ENCODE measurements at places on chromosomes 12 and 14.

DNA sequence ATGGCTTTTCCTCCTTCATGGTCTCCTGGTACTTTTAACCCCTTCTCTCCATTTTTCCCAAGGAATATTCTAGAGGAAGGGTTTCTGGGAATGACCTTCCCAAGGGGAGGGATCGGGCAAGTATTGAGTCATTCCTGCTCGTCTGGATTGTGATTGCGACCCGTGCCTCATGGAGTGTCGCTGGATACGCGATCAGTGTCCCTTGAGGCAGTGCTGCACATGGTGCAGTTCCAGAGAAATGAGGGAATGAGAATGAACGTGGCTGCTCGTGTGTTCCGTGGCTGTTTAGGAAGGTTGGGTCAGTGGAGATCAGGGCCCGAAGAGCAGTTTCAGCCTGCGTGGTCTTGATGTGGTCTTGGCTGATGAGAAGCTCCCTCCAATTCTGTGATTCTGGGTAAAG is 234.4 kb downstream of the CACNA1C start:
- DNase-seq: no peak

GRCh38 chr12:115895247-115895646 is 382.2 kb downstream of the MED13L start:
- DNase-seq: no peak

DNA sequence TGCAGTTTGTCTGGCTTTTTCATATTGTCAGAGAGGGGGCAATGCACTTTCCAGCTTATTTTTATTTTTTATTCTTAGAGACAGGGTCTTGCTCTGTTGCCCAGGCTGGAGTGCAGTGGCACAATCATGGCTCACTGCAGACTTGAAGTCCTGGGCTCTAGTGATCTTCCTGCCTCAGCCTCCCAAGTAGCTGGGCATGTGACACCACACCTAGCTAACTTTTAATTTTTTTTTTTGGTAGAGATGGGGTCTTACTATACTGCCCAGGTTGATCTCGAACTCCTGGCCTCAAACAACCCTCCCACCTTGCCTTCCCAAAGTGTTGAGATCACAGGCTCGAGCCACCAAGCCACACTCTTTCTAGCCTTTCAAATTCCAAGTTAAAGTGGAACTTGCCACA is 3.9 kb upstream of the A2ML1 start:
- no peak for DNase-seq

- no peak for DNase-seq
Observed at GRCh38 chr14:47539031-47539461, 136.4 kb downstream of the MDGA2 start.

- DNase-seq: peak; percentile 44
Observed at GRCh38 chr14:69660344-69661193, 49.2 kb downstream of the SUSD6 start.

- no peak for DNase-seq
Observed at GRCh38 chr12:111443086-111443485, 37.4 kb downstream of the SH2B3 start.

DNA sequence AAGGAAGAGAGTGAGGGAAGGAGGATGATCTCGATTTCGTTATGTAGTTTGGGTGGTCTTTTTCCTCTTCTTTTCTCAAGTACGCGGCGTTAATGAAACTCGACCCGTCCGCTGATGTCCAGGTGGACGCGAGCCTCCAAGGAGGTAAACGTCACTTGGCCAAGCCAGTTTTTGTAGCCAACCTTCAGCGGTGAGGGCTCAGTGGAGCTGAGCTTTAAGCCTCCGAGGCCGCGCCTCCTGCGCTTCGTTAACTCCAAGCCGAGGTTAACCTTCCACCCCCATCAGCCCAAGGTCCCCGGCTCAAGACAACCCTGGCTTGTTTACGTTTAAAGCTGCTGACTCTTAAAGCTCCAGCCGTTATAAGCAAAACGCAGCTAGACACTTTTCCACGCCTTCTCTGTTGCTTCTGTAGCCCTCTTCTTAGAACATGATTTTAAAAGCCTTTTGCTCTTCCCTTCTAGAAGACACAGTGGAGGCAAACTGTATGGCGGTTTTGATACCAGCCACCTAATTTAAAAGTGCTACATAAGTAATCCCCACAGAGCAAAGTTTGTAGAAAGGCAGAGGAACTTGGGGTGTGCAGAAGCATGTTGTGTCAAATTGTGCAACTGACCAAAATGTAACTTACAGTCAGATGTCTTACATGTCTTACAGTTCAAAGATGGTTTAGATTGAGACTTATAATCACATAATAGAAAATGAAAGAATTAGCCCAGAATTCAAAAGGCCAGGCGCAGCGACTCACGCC is 923 bp upstream of the ITPR2 start:
- peak; percentile 48 for DNase-seq

GRCh38 chr14:49438256-49438770 is 147.9 kb downstream of the RPS29 start:
- DNase-seq: no peak

GRCh38 chr14:78709795-78710557 is 539.8 kb downstream of the NRXN3 start:
- DNase-seq: no peak

DNA sequence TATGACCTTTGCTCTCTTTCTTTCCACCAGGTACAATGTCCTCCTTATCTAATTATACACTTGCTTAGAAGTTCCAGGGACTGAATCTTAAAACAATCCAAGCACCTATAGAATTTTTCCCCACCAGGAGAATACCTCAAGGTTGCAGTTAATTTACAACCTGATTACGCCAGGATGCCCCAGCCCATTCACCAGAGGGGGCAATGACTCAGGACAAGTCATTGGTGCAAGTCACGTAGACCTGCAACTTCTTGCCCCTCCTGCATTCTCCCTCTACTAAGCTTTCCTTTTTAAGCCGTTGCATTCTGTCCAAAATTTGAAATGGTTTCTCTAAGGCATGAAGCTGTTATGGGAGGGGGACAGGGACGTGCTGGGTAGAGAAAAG is 111.1 kb upstream of the SCAF11 start:
- DNase-seq: no peak

DNA sequence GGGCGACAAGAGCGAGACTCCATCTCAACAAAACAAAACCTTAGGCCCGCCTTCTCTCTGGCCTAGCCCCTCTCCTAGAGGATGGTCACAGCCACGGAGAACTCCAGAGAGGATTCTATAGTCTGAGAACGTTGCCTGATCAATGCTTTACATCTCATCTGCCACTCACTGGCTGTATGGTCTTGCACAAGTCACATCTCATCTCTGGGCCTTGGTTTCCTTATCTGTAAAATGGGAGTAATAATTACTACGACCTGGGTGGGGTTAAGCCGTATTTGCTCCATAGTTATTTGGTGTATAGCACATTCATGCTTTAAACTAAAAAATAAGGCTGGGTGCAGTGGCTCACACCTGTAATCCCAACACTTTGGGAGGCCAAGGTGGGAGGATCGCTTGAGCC is 8.5 kb downstream of the TRPV4 start:
- no peak for DNase-seq

DNA sequence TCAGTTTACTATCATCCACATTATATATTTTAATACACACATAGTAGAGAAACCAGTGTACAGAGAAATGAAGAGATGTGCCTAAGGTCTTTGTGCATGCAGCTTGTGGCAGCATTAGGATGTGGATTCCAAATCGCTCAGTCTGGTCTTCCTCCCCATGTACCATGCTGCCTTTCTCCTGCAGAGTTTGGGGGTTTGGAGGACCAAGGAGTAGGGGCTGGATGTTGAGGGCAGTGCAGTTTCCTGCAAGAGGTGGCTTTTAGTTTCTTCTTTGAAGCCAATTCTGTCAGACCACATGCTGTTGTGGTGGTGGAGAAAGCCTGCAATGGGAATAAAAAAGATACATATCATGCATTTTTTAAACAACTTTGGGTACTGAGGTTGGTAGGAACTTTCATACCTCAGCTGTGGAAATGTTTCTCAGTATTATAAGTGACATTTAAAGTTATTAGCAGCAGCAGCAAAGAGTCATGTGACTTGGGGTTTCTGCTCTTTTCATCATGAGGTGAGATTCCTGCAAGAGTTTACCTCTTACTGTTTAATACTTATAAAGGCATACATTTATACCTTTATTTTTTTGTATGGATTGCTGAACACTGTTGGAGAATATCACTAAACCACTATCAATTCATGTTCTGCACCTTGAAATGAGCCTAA is 34.4 kb downstream of the TESPA1 start:
- DNase-seq: no peak

DNA sequence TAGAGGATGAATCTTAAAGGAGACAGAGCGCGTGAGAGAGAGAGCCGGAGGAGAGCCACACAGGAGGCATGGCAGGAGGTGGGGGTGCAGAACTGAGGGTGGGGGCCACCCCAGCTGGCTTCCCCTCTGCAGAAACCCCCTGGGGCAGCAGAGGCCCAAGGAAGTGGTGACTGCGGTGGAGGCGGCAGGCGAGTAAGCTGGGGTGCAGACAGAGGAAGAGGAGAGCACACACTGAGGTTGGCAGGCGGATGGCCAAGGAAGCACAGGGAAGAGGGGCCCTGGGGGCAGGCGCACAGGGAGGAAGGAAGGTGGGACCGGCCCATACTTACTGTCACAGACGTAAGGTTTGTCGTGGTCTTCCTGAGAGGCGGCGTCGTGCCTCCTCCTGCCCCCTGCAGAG is 179.8 kb downstream of the DPF3 start:
- DNase-seq: peak; percentile 52

DNA sequence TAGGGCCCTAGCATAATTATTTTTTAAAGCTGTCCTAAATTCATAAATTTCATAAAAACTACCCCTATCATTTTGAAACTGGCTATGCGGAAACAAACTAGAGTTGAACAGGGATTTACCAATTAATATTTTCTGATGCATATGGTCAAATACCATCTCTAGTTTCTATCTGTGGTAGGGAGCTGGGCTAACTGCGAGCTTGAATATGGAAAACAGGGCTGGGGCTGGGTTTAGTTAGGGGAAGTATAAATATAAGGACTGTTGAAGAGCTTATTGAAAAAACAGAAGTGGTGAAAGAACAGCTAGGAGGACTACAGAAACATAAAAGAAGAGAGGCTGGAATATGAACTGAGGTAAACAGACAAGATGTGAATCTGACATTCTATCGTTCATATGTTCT is 91.8 kb downstream of the SLC38A1 start:
- no peak for DNase-seq

GRCh38 chr12:5438671-5439200 is 6.8 kb downstream of the NTF3 start:
- no peak for DNase-seq

DNA sequence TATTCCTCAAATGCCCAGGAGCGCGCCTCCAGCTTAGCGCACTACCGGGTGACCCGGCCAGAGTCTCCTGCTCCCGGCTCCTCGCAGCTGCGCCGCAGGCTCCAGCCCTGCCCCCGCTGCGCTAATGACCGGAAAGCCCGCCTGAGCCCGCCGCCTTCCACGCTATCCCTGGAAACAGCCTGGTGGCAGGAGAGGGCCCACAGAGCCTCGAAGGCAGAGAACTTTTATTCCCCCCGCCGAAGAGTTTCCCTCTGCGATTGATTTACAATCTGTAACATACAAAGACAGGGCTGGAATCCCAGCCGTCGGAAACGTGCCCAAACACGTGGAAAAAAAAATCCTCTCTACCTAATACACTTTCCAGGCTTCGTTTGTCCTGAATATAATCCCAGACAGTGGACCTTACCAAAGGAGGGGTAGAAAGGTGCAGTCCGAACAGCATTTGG is 1.5 kb downstream of the COL2A1 start:
- DNase-seq: no peak

DNA sequence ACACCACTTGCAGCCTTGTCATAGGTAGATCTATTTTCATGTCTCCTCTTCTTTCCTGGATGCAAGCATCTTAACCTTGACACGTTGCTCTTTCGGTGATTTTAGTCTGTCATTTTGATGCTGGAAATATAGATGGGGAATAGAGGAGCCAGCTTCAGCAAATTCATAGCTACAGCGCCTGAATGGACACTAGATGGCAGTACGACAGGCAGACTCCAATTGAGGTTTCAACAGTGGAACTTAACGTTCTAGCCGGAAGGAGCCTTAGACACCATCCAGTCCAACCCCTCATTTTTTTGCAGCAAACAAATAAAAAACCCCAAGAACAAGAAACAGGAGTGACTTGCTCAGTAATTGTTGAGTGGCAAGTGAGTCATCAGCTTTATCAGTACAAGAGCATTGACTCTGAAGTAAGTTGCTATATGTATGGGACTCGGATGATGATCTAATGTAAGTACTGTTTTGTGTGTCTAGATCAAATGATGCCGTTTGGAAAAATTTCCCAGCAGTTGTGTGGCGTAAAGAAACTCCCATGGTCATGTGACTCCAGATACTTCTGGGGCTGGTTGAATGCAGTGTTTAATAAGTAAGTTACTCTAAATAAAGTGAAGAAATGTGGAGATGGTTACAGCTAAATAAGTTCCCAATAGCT is 9.0 kb downstream of the DMAC2L start:
- peak; percentile 68 for DNase-seq

DNA sequence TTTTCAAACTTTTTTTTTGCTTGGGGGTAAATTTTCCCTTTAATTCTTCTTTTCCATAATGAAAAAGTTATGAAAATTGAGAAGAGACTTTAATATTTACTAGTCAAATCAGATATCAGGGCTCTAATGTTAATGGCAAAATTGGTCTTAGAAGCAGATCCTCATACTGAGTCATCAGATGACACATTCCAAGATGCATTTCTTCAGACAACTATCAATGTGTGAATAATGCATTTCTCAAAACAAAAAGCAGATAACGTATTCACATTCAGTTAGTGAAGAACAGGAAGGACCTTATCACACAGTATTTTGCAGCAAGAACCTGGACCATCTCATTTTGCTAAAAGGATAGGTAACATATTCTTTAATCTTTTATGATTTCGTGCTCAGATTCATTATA is 130.7 kb downstream of the GPHN start:
- DNase-seq: no peak

DNA sequence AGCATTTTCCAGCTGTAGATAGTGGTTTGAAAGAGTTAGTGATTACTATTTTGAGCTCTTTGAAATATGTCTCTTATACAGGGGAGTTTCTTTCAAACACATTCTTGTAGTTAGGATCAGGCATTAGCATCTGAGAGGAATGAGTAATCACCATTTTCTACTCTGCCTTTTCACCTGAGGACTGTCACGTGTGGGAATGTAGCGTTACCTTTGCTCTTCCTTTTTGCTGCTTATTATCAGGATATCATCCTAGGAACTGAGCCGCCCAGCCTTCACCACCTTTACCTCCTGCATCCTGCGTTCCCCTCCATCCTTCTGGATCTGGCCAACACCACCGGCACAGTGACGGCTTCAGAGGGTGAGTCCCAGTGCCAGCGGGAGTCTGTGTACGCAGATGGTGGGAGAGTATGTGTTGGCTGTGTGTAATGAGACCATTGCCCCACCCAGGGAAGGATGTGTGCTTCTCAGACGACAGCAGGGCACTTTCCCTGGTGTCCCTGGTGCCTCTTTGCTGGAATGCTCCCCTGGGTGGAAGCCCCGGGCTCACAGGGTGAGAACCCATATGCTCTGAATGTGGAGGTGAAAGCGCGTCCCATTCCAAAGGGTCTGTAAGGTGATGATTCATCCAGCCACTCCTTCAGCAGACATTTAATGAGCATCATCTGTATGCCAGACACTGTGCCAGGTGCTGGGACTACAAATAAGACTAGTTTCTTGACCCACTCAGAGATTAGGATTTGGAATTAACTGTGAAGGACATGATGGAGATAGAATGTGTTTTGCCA is 27.5 kb downstream of the GSG1 start:
- no peak for DNase-seq

GRCh38 chr12:23640754-23641153 is 308.7 kb downstream of the SOX5 start:
- DNase-seq: no peak

Measured in stimulated activated naive CD8-positive, alpha-beta T cell treated with anti-CD3 and anti-CD28 coated beads, Interleukin-15, amount 100 ng/mL, for 72 hours (primary cell).